Neural crest cell (in vitro differentiated cells): ENCODE measurements at places on chromosomes 1 and 21. TPM values are rescaled to one million over a fixed set of nuclear protein-coding genes. Genes with fewer than 3 reads are reported as not detected.

GRCh38 chr1:98058676-98059075, 137.8 kb upstream of the DPYD start:
- DNase-seq, result no peak

DNA sequence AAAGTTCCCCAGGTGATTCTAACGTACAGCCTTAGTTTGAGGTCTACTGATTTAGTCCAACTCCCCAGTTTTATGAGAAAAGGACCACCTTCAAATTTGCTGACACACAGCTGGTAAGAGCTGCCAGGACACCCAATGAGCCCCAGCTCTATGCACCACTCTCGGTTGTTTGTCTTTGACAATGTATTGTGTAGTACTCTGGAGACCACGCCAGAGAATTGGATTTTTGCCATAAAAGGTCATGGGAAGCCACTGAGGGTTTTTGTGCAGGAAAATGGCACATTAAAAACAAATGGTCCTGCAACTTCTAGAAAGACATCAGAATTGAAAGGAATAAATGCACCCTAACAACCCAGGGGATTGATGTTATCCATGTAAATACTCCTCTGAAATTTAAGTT, 7.1 kb upstream of the IER5 start:
- DNase-seq, result no peak

DNA sequence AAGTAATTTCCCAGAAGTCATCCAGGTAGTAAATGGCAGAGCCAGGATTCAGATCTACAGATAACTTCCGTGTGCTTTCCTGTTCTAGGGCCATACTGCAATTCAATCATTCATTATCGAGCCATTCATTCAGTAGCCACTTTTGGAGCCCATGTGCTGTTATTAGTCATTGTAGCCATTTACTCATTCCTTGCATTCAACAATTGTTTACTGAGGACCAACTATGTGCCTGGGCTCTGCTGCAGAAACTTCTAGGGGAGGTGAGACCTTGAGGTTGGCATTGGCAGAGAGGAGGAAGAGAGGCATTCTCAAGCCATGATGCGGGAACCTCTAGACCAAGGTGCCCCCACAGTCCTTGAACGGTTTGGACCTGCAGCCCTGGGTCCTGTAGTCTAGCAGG, 27.9 kb downstream of the EPHB2 start:
- no peak for DNase-seq

- DNase-seq, result no peak
Measured at GRCh38 chr1:53599481-53599880, 139.5 kb downstream of the GLIS1 start.

DNA sequence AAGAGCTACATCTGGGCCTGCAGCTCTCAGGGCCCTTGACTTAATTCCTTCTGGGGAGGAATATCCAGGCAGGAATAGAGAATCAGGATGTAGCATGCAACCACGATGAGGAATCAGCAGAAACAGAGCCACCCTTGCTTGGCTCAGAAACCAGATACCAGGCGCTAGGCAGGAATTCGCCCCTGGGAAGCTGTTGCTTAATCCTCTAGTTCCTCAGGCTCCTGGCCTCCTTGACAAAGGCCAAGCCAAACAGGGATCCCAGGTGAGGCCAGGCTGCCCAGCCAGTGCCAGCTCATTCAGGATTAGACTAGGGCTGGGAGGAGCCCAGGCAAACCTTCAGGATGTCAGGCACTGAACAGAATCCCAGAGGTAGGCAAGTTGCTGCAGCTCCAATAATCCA, 48.2 kb upstream of the IRF2BP2 start:
- DNase-seq, result no peak

DNA sequence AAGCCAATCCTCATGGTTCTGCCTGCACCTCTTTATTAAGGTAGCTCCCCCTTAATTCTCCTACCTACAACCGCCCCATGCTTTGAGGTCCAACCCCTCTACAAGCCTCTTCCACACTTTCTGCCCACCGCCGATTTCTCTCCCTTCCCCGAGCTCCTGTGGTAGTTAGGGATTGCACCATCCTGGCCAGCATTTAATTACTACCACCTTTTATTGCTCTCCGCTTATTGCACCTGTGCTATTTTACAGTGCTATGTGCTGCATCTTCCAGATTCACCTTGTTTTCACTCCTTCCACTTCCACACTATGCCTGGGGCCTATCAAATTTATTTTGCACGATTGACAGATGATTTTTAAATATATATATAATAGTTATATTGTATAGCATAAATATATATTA, 29.3 kb upstream of the DNAJC11 start:
- no peak for DNase-seq

DNA sequence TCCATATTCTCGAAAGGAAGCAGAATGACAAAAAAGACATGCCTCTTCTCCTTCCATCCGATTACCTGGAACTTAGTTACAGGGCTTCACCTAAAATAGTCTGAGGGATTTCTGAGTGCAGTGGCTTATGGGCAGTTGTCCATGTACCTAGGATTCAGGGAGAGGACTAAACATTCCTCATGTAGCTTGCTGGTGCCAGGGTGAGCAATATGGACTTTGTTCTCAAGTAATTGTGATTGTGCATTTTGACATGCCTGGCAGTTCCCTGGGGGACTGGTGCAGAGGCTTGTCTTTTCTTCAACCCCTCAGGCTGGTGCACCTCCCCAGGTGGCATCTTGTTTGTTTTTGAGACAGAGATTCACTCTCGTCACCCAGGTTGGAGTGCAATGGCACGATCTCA, 6.1 kb upstream of the PSEN2 start:
- no peak for DNase-seq

GRCh38 chr1:162639718-162640117, 7.5 kb downstream of the DDR2 start:
- no peak for DNase-seq

DNA sequence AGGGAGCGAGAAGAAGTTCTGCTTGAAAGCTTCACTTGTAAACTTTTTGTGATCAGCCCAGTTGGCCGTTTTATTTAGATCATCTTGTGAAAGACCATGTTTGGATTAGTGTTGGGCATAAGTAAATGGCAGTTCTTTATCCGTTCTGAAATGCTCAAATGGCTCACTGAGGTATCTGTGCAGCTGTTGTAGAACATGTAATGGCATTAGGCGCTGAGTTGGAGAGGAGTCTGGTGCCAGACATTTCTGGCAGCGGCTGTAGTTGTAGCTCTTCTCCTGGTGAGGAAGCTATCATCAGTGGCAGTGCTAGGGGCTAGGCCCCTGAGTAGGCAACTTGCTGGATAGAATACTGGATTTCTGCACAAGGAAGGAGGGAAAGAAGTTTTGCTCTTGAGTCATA, 321.6 kb downstream of the LMO4 start:
- no peak for DNase-seq

DNA sequence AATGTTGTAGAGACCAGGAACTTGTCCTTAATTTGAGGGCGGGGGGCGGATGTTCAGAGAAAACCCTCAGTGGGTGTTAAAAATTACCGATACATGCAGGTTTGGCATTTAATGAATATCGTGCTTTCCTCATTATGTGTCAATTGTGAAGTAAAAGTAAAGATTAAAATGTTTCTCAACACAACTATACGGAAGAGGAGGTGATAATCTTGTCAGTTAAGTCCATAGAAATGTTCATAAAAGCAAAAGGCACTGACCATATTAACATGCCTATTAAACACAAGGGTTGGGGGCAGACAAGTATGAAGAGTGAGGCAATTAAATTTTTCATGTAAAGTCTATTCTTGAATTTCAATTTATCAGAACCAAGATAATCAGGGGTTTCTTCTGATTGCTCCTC, 1.3 kb downstream of the BRINP3 start:
- no peak for DNase-seq

GRCh38 chr21:37932936-37933335, 16.7 kb upstream of the KCNJ6 start:
- DNase-seq, result no peak

DNA sequence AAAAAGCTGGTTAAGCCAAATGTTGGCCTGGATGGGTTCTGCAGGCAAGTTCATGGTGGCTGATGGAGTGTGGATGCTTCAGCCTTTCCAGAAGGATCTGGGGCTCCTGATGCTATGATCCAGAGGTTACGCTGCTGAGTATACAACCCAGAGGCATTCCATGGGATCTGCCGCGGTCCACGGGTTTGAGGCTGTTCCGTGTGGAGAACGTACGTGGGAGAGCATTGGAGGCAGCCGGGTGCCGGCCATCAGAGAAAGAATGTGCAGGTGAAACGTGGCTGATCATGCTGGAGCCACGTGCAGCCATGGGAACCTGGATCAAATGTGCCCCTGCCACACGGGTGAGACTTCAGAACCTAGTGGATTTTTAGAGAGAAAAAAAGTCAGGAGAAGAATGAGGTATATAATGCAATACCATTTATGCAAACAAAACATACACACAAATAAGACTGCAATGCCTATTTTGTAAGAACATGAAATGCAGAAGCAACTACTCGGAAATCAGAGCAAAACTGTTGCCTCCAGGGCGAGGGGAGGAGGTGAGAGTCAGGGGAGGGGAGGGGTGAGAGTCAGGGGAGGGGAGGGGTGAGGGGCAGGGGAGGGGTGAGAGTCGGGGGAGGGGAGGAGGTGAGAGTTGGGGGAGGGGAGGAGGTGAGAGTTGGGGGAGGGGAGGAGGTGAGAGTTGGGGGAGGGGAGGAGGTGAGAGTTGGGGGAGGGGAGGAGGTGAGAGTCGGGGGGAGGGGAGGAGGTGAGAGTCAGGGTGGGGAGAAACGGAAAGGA, 116.5 kb upstream of the C1orf174 start:
- no peak for DNase-seq

Gene FAM167B
- 0.66 and 1.5 TPM in 2 replicates for total RNA-seq

Gene GPR157
- total RNA-seq, result 1.3 and 1.9 TPM in 2 replicates

Gene LDLRAD1
- not detected in 2 replicates for total RNA-seq

Gene LENEP
- 1.9 and 2.5 TPM in 2 replicates for total RNA-seq

Gene MYOG
- total RNA-seq, result not detected in 2 replicates

Gene LIN9
- total RNA-seq, result 14.0 and 14.8 TPM in 2 replicates

Gene CHI3L1
- total RNA-seq, result not detected in 2 replicates

Gene RGS13
- total RNA-seq, result not detected in 2 replicates

Gene SIPA1L2
- total RNA-seq, result 34.5 and 38.7 TPM in 2 replicates

Gene DNAJC28
- total RNA-seq, result 2.4 and 2.7 TPM in 2 replicates
